Activated T-helper 17 cell treated with anti-CD3 and anti-CD28 coated beads, Interleukin-2, amount 50 U/mL, for 72 hours (primary cell): ENCODE measurements at places on chromosomes 2 and 18. TPM values are rescaled to one million over a fixed set of nuclear protein-coding genes. Genes with fewer than 3 reads are reported as not detected.

The NR4A2 gene
- 1.9 TPM for total RNA-seq

The DNAJC5G gene
- not detected for total RNA-seq

- no peak for ATAC-seq
Observed at GRCh38 chr18:43919551-43919950, 642.3 kb upstream of the SYT4 start.

DNA sequence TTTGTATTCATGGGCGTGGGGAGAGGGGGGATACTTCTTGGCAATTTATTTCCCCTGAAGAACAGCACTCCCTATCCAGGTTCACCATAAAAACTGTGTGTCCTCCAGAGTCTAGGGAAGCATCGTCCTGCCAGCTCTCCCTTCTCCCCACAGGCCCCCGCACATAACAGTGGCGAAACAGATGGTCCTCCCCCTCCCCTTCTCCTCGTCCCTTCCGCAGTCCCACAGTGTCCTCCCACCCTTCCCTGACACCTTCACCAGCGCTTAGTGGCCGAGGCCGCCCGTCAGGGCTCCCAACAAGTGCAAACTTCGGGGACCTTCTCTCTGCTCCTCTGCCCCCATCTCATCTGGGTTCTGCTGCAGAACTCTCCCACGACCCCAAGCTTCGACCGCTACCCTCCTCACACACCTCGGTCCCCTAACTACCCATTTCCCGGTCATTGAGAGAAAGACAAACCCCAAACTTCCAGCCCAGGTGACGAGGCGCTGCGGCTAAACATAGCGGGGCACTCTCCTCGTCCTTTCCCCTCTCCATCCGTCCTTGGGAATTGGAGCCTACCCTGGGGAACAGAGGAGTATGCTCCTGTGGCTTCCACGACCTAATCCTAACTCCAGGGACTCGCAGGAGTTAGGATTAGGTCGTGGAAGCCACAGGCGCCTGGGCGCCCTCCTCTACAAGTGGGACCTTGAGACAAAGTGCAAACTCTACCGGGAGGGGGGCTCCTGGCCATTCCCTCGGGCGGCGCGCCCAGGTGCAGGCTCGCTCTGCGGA lies 971 bp downstream of the ZNF385B start:
- ATAC-seq: no peak

- peak; percentile 74 for ATAC-seq
Observed at GRCh38 chr2:215793747-215794595, 219.4 kb downstream of the MREG start.

DNA sequence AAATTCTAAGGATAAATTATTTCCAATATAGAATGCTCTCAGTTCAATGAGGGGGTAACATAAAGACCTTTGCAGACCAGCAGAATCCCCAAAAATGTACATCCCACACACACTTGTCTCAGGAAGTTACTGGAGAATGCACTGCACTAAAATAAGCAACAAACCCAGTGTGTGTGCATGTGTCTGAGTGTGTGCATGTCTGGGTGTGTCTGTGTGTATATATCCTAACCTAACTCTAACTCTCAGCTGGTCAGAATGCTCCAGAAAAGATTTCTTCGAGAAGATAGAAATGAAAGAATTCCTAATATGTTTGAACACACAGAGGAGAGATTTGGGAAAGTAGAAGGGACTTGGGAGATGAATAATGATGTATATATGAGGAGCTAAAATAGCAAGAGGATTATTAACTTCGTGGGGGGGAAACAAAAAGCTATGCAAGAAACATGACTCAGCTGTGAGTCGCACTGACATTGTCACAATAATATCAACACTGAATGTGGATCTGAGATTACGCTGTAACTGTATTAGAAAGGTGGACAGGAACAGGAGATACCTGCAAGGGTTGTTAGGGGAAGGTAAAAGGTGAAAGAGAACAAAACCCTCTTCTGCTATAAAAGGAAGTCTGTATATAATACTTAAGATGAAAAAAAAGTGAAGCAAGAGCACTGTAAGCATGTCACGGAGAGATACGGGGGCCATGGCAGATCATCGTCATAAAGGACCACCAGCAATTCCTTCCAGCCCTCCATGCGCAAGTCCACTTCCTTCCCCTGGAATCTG lies 11.1 kb downstream of the COLEC12 start:
- ATAC-seq: no peak

- ATAC-seq: peak; percentile 72
Observed at GRCh38 chr18:34493099-34493544, 217.0 kb upstream of the DTNA start.

DNA sequence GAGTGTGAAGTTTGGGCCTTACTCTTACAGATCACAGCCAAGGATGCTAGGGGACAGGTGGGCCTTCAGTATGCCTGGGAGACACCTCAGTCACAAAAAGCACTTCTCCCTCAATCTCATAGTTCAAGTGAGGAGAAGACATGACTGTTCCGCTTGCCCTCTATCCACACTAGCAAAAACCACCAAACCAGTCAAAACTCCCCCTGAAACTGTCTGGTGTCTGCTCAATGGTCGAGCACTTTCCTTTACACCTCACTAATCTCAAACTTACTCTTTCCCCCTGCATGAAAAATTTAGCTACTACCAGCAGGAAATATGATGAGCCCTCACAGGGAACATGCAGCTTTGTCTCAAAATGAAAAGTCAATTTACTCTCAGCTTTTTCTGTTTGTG lies 232.2 kb downstream of the TRIB2 start:
- ATAC-seq: peak; percentile 90

DNA sequence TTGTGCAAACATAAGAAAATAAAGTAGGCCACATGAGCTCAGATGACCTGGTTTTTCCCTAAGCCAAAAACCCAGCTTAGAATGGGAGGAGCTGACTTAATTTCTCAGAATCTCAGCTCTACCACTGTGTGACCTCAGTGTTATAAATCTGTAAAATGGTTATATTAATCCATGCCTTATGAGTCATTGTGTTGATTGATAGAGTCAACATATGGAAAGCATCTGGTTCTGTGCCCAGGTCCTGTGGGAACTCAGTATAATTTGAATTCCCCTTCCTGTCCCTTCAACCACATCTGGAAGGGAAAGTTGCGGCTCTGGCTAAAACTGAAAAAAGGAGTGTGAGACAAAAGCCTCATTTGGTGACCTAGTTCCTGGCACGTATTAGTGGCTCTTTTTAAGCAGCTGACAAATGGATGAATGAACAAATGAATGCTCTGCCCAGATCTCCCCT lies 25.7 kb downstream of the TMEM177 start:
- ATAC-seq: peak; percentile 90
